Stimulated activated CD4-positive, alpha-beta T cell treated with anti-CD3 and anti-CD28 coated beads, Interleukin-12 subunit alpha, Interleukin-12 subunit beta, amount 100 ng/mL, for 4 hours (primary cell): ENCODE measurements at places on chromosomes 1 and 21.
A peak's percentile ranks its signal among the peaks of the same experiment; 100 is the strongest.

GRCh38 chr1:88800382-88801051, 90.8 kb downstream of the GTF2B start:
- peak; percentile 28 for DNase-seq

DNA sequence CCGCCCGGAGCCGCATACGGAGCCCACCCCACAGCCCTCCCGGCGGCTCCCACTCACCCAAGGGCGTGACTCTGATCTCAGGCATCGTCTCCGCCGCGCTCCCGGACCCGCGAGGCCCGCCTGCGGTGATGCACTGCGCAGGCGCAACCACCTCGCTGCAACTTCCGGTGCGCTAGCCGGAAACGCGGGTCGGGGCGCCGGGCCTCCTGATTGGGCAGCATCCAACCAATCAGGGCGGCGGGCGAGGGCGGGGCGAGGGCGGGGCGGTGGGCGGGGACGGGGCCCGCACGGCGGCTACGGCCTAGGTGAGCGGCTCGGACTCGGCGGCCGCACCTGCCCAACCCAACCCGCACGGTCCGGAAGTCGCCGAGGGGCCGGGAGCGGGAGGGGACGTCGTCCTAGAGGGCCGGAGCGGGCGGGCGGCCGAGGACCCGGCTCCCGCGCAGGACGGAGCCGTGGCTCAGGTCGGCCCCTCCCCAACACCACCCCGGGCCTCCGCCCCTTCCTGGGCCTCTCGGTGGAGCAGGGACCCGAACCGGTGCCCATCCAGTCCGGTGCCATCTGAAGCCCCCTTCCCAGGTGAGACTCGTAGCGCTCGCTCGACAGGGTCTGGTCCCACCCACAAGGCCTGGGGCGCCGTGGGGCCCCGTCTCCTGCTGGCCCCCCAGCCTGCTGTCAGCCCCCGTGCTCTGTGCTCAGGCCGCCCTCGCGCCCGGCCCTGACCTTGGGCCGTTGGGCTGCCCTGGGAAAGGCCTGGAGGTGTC, at the start of the genes CPTP and INTS11:
CPTP (plus strand) TSS at position 279 of the 764 bp plus-strand sequence. CDS start 2,109 bp downstream, outside the sequence.
INTS11 (minus strand) TSS at position 137 of the 764 bp plus-strand sequence; CDS start at position 85, 52 bp downstream.
- peak; percentile 97 for DNase-seq

DNA sequence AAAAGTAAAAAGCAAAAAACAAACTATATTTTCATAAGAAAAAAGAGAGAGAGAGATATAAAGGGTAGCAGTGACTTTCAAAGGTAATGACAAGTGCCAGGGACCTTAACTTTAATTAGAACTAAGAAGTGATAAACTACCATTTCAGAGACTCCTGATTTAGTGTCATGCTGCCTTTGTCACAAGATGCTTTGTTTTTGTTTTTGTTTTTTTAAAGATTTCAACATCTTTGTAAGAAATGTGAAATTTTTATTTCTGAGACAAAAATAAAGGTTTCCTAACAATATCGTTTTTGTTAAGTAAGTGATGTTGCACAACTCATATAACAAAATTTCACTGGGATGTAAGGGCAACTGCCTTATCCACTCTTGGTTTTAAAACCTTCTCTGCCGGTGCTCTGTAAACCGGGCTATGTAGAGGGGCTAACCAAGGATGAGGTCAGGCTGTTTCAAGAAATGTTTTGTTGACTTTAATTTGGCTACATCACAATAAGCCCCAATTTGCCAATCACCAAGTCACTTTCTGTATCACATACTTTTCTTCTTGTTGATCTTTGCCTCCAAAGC, 35.2 kb upstream of the SYT2 start:
- DNase-seq, result no peak

DNA sequence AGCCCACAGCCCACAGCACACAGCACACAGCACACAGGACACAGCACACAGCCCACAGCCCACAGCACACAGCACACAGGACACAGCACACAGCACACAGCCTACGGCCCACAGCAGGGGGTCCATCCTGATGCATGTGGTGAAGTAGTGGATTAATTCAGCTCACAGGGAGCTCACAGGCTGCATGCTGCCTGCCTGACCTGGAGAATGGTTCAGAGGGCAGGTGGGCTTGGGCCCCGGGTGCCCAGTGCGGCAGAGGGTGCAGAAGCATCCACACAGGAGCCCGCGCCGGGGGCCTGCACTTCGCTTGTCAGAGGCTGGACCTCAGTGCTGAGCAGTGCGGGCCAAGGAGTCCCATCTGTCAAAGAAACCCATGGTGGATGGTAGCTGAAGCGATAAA, 21.1 kb upstream of the AJAP1 start:
- DNase-seq, result no peak

DNA sequence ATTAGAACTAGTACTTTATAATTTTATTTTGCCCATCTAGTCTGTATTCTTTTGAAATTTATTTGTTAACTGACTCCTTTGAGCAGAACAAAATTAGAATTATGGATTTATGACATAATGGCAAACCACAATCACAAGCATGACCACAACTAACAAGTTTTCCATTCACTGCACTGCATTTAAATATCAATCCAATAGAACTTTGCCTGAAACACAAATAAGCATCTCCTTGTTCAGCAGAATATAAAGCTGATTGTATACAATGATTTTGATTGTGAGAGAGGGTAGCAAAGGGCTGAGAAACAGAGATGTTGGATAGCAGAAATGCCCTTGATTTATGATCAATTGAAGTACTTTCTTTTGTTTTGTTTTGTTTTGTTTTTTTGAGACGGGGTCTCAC, 495.5 kb upstream of the RGS18 start:
- no peak for DNase-seq

GRCh38 chr1:198278943-198279342, 122.1 kb downstream of the NEK7 start:
- no peak for DNase-seq

DNA sequence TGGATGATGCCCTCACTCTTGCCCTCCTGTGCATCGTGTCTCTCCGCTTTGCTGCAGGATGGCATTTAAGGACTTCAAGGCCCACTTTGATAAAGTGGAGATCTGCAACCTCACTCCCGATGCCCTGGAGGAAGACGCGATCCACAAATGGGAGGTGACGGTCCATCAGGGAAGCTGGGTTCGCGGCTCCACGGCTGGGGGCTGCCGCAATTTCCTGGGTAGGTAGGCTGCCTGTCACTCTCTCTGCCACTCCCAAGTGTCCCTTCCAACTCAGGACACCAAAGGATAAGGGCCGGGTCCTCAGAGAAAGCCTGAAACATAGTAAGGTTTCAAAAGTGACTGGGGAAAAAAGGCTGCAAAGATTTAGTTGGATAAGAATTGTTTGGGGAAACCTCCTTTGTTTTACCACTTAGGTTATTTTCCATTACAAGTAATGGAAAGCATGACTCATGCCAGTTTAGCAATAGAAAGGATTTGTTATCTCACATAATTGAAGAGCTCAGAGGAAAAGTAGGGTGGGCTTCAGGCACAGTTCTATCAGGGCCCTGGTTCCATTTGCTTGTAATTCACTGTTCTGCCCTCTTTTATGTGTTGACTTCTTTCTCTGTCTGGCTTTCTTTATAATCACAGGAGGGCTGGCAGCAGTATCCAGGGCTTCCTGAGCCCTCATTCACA, 31.9 kb downstream of the CAPN9 start:
- DNase-seq, result no peak

- no peak for DNase-seq
Measured at GRCh38 chr1:114122941-114123618, 30.6 kb downstream of the SYT6 start.

- no peak for DNase-seq
Measured at GRCh38 chr21:34781526-34781925, 112.7 kb downstream of the CLIC6 start.

- DNase-seq, result peak; percentile 29
Measured at GRCh38 chr21:45302082-45303061, 14.7 kb upstream of the POFUT2 start.

GRCh38 chr1:240619906-240620621, 8.1 kb upstream of the GREM2 start:
- no peak for DNase-seq

DNA sequence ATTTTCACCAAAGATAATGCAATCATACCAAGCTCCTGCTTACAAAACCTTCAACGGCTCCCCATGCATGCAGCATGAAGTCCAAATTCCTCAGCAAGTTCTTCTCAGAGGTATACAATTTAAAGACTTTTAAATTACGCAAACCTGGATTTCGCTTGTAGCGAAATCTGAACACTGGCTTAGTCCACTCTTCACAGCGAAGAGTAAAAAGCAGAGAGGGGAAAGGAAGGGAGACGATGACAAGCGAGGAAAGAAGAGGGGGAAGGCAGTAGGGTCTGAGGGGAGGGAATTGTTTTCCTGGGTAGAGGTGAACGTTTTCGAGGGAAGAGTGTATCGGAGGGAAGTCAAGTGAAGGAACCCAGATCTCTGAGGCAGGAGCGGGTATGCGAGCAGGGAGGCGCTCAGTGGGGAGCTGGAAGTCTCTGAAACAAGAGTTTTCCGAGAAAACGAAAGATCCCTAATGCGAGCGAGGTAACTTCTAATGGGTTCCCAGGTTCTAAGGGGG, 790 bp downstream of the TESK2 start:
- no peak for DNase-seq

DNA sequence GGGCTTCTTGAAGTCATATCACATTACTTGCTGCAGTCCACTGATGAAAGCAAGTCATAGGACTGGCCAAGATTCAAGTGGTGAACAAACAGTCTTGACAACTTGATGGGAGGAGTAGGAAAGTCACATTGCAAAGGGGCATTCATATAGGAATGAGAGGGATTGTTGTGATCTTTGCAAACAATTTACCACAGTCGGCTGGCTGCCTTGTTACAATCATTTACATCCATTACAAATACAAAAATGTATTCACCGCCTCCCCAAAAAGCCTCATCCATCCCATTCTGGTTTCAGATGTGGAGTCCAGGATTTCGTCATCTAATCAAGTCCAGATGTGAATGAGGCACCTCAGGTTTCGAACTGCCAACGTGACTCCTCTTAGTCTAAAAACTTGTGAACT, 26.8 kb downstream of the GORAB start:
- DNase-seq, result no peak

DNA sequence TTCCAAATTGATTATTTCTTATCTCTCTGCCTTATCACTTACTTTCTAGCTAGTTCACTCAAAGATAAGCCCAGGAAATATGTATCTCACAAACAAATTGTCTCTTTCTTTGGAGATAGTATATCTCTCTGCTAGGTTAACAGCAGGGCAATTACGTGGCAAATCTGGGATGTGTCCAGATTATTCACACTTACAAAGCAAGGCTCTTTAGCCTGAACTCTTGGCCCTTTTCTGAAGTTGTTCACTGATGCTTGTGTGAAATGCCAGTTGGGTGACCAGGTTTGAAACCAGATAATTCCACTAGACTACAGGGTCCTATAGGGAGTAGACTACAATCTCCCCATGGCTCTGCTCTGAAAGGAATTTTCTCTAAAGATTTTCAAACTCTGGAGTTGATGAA, 30.8 kb upstream of the FAM78B start:
- no peak for DNase-seq

DNA sequence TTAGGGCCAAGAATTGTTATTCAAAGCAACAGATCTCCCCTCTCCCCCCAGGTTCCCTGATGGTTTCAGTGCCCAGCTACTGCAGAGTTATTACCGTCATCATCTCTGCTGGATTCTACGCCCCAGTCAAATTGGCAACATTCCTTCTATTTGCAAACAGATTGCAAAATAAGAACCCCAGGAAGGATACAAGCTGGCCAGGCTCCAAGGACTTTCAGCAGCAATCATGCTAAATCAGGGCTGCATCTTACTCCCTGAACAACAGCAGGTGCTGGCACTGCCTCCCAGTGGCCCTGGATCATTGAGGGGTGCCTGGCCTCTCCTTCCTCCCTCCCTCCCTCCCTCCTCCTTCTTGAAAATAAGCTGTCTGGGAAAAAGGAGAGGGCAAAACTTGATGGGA, 521.6 kb upstream of the BEND5 start:
- DNase-seq, result no peak

GRCh38 chr1:198176179-198176578, 19.4 kb downstream of the NEK7 start:
- no peak for DNase-seq

DNA sequence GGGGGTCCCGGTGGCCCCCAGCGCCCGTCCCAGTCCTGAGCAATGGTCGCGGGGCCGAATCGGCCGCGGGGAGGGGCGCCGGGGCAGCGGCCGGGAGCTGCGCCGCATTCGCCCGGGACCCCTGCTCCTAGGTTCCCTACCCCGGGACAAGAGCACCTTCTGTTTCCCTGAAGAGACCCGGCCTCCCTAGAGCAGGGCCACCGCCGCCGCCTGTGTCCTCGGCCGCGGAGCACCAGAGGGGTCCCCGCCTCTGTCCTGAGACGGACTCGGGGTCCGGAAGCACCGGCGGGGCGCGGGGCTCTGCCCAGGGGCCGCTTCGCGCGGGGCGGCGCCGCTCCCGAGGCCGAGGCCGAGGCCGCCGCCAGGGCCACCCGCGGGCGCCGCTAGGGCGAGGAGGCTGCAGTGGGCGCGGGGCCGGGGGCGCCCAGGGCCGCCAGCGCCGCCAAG, 157.9 kb downstream of the CASZ1 start:
- no peak for DNase-seq

DNA sequence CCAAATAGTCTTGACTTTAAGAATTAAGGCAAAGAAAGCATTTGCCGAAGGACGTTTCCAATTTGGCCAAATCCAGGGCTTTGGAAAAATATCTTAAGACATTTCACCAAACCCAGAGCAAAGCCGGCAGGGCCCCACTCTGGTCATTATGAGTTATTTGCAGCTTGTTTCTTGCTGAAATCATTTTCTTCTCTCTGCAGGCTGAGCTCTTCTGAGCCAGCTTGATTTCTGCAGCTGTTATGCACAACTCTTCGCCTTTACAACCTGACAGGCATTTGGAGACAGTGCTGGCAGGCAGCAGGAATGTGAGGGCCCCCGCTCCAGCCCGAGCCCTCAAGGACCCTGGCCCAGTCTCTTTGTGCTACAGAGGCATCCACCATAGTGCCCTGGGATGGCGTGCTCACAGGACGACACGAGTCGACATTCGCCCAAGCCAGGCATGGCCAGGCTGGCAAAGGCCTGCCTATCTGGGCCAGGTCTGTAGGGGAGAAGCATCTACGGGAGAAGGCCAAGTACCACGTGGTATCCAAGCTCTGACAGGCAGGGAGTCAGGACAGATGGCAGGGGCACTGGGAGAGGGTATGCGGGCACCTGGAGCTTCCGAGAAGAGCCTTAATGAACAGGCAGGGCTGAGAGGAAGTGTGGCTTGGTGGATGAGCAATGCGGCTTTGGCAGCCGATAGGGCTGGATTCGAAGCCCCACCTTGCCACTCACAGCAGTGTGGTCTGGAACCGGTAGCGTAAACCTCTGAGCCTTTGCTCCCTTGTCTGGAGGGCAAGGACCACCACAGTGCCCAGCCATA, 32.3 kb downstream of the SYF2 start:
- DNase-seq, result no peak
